ENCODE measurements at places on chromosomes 2 and 18.

DNA sequence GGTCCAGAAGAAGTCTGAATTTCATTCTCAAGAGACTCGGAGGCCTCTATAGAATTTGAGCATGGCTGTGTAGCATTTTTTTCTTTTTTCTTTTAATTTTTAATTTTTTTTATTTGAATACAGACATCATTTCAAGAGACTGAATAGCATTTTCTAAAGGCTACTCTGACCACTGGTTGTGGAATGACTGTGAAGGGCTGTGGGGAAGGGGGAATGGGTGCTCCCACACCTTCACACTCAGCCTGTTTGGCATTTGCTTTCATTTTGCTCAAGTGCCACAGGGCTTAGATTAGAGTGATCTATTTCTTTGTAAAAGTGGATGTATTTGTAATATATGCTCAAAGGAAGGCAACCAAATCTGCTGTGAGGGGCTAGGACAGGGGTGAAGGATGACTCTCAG, 142.0 kb upstream of the SPOPL start:
- DNase-seq, result no peak

DNA sequence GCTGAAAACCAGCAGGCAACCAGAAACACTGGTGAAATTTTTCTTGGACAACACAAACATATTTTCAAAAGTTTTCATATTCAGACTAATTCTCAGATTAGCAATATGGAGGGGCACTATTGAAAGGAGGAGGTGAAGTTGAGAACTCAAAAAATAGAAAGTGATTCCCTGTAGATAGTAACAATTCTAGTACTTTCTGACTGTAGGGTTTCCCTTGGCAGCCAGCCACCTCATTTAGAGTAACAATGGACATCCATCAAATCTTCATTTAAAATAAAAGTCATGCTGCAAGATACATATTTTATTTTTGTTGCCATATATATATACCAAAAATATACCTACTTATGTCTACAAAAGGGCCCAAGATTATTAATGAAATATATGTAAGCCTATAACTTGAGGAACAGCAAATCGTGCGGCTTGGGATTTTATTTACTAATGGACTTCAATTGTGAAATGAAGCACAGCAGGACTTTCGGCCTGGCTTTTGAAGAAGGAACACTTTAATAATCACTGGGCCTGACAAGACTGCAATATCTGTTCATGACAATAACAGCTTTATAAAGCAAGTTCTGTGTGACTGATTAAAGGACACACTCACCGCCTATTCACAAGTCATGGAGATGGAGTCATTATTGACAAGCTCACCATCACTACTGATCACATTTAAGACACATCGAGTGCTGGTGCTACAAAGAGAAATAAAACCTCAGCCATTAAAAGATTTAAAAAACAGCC, 6.8 kb upstream of the NR4A2 start:
- no peak for DNase-seq

DNA sequence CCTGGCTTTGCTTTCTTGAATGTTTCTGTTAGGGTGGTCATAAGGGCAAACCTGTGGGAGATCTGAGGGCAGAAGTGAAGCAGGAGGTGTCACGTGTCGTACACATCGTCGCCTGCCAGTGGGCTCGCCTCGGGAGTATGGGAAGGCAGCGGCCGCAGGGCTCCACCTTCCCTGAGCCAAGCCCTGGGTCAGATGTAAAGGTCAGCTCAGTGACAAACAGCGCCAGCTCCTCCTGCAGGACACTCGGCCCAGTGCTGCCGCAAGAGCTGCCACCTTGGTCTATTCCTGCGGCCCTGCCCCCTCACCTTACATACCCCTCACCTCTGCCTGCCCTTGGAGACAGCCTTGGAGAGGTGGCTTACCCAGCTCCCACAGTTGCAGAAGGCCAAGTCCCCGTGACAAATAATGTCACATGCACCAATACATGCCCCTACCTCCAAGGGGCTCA, 64.2 kb downstream of the PSMG2 start:
- DNase-seq, result no peak

DNA sequence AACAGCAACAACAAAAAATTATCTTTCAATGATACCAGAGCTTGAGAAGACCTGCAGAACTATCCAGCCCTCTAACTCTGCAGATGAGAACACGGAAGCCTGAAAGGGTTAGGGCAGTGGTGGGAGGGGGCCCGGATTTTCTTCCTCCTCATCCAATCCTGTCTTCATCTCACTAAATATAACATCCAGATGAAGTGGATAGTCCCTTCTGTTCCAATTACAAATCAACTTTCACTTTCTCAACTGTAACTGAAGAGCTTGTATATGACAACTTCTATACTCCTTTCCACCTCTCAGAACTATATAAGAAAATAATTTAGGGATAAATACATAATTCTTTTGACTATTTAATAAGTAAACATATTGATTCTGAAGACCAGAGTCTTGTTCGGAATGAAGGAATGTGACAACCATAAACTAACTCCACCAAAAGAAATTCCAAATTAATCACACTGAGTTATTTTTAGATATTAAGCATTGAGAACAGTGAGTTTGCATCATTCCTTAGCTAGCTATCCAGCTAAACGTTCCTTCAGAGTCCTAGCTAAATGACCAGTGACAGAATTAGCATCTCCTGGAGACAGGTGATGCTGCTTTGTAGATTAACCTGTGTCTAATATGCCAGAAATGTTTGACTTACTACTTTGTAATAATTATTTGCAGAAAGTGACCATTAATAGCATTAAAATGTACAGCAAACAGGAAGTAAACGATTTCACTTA, 32.7 kb downstream of the SFT2D3 start:
- DNase-seq, result no peak

GRCh38 chr18:45764000-45764686, 40.2 kb downstream of the SLC14A1 start:
- no peak for DNase-seq

DNA sequence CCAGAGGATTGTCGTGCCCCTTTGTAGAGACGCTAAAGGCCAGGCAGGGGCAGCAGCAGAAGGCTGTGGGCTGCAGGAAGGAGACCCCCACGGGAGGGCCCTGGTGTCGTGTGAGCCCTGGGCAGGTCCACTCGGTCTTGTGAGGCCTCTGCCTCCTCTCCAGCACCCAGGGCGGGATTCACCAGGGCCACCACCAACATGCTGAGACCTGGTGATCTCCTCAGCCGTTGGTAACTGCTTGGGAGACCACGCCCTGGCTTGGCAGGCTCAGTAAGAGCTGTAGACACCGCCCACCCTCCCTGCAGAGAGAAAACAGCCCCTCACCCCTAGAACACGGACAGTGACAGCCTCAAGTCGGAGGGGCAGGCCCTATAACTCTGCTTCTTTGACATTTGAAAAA, 21.1 kb downstream of the MBP start:
- no peak for DNase-seq

DNA sequence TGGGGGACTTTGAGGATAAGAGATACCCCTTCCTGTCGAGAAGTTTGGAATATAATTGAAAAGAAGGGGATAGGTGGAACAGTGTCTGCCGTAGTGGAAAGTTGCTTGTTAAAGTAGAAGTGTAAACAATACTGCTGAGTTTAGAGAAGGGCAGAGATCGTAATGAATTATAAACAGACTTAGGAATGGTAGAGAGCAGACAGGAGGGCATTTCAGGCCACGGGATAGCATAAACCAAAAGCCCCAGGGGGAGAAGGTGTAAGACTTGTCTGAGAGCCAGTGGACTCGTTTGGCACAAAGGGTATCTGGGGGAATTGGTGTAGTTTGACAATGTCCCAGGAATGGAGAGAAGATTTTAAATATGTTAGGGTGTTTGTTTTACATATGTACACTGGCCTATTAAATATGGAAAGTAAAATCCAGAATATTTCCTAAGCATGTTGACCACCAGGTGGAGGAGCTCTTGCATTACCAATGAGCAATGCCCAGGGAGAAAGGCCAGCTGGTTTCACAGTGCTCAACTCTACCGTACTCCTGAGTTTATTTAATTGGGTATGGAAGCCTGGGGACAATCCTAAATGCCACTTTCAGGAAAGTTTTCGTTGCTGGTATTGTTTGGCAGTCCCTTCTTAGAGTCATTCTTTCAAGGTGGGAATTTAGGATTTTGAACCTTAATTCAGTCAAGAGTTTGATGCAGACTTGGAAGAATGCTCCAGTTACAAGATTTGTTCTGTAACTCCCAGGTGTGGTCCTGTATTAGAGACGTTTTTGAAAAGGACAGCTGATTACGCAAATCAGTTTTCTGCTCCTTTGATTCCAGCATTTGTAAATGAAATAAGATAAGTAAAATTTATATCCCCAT, 7.5 kb downstream of the COPS8 start:
- DNase-seq, result no peak

DNA sequence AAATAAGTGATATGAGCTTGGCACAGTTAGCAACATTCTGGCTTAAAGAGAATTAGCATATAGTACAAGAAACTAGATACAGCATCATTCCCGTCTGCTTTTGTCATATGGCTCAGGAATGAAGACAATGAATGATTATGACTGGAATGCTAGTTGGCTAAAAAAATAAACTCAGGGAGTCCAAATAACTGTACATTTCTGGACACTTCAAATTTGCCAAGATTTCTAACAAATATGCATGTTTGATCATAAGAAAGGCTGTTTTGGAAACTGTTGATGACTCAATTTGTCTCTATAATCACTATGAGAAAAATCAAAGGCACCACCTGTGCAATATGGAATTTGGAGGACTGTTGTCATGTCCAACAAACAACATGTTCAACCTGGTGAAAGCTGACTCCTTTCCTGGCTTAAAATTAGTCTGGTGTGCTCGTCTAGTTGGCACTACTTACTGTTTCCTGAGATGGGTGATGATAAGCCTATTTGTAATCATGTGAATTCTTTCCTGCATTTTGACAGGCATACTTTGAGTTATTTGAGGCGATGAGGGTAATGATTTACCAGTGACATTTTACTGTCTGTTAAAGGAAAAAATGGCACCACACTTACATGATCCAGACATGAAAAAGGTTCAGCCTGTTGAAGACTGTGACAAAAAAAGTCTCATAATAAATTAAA, 133.9 kb upstream of the CDH20 start:
- DNase-seq, result peak; percentile 17

DNA sequence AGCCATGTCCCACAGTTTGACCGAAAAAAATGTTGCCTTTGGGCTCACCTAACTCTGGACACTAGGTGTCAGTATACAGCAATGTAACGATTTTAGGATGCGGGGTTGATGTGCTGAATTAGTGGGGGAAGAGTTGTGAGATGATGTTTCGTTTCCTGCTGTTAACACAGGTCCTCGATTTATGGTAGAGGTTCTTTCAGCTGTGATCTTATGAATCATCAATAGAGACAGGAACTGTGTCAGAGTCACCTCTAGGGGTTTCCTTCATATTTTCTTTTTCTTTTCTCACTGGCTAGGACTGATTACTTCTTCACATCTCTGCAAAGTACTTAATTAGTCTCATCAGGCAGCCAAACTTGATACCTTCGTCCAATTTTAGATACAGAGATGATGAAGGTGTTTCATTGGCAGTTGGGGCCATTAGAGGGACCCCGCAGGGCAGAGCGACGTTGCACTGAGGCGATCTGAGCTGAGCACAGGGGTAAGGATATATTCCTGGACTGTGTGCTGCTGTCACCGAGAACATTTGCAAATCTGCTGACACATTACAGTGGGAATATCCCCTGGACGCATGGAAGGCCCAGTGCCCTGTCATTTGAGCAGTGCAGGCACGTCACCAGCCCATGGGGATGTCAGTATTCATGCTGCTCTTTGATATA, 10.2 kb upstream of the MMADHC start:
- DNase-seq, result peak; percentile 77

DNA sequence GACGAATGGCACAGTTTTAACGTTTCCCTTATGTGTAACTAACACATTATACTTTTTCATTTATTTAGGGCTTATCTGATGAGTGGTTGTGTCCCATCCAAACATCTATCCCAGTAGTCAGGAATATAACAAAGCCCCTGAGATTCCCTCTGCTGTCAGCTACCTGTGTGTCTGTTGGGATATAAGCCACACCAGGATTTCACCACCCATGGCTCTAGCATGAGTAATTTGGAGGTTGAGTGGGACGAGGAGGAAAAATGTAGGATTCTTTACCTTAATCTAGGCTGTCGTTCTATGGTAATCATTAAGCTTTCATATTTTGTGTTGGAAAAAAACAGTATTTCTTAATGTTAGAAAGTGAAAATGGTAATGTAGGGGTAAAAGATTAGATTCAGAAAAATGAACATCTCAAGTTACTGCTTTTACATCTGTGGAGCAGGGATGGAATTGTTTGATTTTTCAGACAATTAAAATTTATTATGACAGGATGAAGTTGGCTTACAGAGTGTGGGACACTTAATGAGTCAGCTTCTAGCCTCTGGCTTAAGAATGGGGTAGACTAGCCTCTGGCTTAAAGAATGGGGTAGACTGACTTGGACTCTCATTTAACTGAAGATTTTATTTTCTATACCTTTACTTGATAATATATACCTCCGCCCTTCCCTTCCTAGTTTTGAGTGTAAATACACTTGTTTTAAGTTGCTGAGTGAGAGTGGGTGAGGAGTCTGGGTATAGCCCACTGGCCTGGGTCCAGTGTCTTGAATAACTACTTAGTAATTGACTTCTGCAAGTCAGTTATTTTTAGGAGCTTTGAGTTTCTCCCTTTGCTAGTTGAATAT, 88.5 kb upstream of the RANBP2 start:
- no peak for DNase-seq

DNA sequence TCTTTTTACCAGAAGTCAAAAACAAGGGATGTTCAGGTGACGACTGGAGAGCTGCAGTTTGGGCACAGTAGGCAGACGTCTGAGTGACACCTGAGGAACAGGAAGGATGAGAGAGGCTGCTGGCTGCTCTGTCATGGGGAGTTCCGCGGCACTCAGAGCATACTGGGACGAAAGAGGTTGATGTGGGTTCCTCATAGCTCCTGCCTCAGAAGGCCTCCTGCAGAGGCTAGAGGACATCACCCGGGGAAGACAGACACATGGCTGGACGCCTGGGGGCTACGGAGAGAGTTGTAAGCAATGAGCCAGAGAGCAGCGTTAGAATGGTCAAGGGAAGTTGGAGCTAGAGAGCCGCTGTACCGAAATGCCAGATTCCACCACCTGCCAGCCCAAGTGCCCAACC, 45.1 kb upstream of the GLI2 start:
- DNase-seq, result no peak

- no peak for DNase-seq
Measured at GRCh38 chr18:6714010-6714409, 15.5 kb upstream of the ARHGAP28 start.

DNA sequence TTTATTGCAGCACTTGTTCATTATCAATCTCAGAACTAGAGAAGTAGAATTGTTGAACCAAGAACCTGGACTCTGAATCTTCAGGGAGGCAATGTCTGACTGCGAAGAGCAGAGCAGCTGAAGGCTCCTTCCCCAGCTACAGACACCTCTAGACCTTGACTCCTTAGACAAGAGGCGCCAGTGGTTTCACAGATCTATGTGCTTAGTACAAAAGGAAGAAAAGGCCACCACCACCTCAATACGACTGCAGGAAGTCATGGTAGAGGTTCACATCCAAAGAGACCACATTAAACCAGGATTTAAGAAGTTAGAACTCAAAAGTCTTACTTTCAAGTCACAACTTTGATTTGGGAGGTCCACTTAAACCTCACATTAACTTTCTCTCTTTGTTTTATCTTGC, 158.1 kb upstream of the VRK2 start:
- DNase-seq, result no peak
